Stromal cell of bone marrow (primary cell): ENCODE measurements at places on chromosomes 7 and 10.

- DNase-seq = no peak
These were observed 15.1 kb downstream of the GATA3 start for GRCh38 chr10:8069627-8070026.

- DNase-seq = no peak
These were observed 7.5 kb downstream of the SAR1A start for GRCh38 chr10:70162892-70163201.

DNA sequence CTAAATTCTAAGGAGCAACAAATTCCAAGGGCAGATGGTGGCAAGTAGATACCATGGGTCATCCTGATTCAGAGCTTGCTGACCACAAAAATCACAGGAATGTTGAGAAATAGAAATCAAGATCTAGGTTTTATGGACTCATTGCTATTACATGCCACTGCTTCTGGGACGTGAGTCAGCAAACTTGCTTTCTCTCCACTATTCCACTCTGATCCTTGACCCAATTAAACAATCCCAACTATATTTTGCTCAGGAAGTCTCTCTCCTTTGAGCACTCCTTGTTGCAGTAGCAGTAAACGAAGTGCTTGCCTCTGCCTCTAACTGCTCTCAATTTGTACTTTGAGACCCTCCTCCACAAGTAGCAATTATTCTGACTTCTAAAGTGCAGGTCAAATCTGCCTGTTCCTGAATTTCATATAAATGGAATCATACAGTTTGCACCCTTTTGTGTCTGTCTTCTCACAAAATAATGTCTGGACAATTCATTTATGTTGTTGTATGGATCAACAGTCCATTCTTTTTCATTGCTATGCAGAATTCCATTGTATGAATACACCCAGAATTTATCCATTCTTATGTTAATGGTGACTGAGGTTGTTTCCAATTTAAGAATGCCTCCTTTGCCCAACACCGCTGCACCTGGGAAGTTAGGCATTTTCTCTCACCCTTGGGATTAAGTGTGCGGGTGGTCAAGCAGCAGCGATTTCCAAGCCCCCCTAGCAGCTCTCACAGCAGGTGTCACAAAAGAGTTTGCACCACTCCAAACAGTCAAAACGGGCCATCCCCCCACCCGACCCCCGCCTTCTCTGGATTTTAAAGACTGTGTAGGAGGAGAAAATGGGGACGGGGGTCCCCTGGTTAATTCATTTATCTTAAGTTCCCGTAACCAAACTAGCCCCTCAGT lies 35.9 kb downstream of the ACSM6 start:
- peak; percentile 91 for DNase-seq

DNA sequence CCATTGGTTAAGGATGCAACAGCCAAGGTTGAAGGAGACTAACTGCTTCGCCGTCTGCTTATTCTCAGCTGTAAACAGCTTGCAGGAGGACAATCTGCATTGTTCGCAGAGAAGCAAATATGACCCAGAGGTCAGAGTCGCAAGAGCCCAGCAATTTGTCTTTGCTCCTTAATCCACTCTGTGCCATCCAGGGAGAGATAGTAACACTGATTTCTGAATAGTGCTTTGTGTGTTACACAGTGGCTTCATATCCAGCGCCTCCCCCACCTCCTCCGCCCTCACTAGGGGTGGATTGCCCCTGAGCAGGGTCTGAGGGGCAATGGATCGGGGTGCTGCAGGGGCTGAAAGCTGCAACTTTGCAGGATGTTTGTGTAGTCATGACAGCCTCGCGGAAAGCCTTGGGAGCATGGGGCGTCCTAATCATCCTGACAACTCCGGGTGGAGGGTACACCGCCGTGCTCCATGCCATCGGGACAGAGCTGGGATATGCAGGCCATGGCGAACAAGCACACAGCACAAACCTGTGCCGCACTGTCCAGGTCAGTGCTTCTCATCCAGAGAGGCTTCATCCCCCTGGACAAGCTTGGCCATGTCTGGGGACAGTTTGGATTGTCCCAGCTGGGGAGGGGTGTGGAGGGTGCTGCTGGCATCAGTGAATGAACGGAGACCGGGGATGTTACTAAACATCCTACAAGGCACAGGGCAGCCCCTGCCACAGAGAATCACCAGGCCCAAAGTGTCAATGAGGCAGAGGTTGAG lies 103.1 kb upstream of the INSIG1 start:
- DNase-seq = no peak

GRCh38 chr10:127550861-127551260 lies 1.8 kb downstream of the NPS start:
- DNase-seq = no peak

DNA sequence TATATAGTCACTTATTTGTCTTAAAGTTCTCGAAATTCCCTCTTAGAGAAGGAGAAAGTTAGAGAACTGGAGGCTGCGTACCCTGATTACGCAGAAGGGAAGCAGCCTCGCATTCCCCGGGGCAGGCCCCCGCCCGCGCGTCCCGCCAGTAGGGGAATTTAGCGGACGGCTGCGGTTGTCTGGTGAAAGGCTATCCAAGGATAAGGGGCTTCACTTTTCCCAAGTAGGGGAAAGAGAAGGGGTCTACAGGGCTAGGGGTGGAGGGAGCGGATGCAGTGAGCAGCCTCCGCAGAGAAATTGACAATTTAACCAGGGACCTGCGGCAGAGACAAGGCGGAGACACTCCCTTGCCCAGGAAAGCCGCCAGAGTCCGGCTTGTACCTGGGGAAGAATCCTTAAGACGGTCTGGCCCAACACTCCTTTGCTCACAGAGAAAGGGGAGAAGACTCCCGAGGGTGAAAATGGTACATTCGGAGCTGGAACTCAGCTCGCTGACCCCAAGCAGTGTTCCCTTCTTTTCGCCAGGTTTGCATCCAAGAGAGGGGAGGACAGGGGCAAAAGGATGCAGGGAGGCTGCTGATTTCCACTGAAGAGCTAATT lies 994 bp upstream of the MAGI2 start:
- no peak for DNase-seq

DNA sequence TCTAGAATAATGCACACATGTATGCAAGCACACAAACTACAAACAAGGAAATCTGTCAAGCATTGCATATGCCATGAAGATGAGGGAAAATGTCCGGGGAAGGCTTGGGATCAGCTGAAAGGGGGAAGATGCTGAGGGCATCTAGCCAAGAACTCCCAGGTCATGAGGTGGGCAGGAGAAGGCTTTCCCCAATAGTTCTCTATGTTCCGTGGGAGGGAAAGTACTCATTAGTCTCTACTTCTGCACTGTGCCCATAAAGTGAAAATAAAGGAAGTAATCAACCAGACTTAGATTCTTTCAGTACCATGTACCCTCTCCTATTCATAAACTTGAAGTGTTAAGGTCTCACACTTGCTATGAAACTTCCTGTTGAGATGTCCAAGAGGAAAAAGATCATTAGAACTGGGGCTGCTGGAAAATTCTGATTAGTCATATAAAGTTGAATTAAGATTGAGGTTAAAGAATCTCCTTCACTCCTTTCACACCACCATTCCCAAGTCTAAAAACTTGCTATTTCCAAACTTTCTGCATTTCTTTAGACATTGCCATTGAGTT lies 17.1 kb upstream of the LIPF start:
- DNase-seq = no peak

DNA sequence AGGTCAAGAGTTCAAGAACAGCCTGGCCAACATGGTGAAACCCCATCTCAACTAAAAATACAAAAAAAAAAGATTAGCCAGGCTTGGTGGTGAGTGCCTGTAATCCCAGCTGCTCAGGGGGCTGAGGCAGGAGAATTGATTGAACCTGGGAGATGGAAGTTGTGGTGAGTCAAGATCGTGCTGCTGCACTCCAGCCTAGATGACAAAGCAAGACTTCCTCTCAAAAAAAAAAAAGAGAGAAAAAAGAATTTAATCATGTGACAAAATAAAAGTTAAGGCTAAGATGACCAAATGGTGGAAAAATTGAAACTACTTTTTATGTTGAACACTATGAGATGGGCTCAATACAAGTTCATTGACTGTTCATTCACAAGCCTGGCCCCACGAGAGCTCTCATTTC lies 141.1 kb upstream of the WDR11 start:
- no peak for DNase-seq

DNA sequence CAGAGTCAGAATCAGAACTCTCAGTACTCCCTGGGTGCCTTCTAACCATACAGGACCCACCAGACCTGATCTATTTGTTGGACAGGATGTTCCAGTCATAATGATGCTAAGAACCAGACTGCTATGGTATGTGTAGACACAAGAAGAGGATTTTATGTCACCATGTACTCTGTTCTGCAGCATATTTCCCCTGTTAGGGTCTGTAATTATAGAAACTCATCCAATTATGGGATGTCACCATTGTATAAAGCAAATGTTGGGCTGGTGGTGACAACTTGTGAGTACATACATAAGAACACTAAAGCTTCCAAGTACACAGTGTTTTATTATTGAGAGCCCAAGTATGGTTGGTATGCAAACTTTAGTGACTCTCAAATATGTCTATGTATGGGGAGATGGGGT lies 67.1 kb upstream of the AGBL3 start:
- no peak for DNase-seq

GRCh38 chr10:118729641-118730258 lies 25.0 kb downstream of the CACUL1 start:
- no peak for DNase-seq

DNA sequence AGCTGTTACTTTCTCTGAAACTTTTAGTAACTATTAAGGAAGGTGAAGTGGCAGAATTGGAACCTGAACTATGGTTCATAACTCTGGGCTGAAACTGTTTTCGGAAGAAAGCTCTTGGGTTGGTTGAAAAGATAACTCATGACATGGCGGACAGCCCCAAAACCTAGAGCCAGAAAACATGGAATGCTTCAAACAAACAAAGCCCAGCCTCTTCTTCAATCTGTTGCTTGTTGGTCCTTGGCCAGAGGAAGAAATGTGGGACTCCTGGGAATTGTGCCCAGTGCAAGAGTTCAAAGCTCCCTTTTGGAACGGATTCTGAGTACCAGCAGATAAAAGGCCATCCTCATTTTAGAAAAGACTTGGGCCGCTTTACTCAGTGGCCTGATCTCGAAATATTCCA lies 52.9 kb upstream of the CACNB2 start:
- DNase-seq = no peak

- DNase-seq = no peak
These were observed 114.1 kb downstream of the CAMK1D start for GRCh38 chr10:12463459-12463838.

DNA sequence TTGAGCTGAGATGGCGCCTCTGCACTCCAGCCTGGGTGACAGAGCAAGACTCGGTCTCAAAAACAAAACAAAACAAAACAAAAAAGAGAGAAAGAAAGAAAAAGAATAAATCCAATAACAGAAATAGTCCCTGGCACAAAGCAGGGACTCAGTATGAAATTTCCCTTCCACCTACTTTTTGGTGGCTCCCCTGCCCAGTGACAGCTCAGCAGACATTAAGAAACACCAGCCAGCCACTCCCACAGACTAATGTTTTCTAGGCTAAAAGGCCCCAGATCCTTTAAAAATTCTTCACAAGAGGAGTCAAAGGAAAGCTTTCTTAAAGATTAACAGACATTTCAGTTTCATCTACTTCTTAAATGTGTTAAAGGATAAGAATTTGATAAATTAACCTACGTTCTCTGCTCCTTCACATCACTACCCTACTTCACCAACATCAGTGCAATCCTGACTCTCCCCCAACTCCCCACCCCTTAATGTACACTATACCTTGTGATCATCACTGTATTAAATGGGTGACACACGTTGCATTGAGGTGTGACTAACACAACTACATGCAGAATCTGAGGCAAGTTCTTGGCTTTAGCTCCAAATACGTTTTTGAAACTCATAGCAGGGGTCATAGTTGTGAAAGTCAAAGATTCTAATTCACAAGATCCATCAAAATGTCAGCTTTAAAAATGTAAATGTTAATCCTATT lies 114.5 kb upstream of the CAV2 start:
- no peak for DNase-seq

DNA sequence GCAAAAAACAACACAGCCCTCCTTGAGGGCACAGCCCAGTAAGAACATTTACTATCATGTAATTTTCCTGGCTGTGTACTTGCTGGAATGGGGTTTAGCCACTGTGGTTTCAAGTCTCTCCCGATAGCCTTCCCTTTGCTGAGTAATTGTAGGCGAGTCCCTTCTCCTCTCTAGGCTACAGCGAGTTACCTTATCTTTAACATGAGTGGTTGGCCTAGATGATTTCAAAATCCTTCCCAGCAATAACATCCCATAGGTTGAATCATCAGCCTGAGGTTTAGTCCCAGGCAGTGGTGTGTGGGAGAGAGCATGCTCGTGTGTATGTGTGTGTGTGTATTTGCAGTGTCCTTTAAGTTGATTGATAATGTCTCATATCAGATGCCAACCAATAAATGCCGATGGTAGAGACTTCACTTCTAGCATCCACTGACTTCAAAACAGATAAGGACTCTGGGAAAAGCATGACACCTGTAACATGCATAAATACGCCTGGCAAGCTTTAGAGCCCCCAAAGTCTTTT lies 142.9 kb upstream of the ZMIZ1 start:
- DNase-seq = peak; percentile 96

GRCh38 chr7:112223310-112223709 lies 16.8 kb downstream of the ZNF277 start:
- no peak for DNase-seq

DNA sequence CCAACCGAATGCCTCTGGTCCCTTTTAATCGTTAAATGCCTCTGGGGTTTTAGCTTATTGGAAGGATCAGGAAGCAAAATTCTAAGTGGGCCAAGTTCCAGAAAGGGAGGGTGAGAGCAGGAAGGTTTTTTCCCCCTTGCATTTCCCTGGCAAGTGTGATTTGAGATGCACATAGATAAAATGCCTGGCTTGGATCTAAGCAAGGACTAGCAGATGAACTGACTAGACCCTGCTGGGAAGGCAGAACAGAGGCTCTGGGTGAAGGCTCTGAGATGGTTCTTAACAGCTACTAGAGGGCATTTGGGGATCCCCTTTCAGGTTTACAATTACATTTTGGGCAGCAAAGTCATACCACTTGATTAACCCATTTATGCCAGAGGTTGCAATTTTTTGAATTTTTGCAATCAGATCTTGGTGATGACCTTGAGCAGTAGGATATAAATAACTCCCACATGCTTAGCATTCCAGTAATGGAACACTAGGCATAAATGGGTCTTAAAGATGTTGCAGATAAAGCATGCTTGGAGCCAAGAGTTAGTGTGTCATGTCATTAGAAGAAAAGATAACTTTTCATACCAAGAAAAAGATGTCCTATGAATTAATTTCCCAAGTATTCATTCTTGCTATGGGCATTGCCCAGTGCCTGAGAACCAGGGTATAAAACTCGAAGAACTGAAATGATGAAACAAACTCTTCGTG lies 205.9 kb downstream of the SEC23IP start:
- DNase-seq = no peak

DNA sequence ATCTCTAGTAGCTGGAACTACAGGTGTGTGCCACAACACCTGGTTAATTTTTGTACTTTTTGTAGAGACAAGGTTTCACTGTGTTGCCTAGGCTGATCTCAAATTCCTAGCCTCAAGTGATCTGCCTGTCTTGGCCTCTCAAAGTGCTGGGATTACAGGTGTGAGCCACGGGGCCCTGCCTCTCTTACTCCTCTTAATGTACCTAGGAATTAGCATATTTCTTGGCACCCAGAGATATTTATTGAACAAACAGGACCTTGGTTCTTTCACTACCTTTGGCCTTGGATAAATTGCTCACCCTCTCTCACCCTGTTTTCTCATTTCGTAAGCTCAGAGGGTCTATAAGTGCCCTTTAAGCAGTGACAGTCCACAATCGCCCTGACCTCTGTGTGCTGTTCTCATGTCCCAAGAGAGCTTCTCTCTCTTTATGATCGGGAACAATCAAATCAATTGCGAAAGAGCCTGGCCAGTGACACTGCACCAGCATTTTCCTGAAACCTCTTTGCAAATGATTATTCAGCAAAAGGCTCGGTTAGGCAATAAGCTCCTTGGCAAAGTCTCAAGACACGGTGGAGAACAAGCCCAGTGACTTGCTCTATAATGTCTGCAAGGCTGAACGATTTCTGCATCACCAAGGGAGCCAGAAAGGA lies 117.7 kb downstream of the APBB1IP start:
- peak; percentile 84 for DNase-seq
